Fibroblast of lung (primary cell): ENCODE measurements at places on chromosomes 12 and 14. TPM values are rescaled to one million over a fixed set of nuclear protein-coding genes. Genes with fewer than 3 reads are reported as not detected.

Gene ARHGEF25
- 34.4 and 40.0 TPM in 2 replicates for total RNA-seq

Gene OTOGL
- under 0.01 and 0.17 TPM in 2 replicates for total RNA-seq

Gene FRS2
- total RNA-seq, result 41.3 and 45.9 TPM in 2 replicates

Gene KIF26A
- total RNA-seq, result under 0.01 and 2.0 TPM in 2 replicates

Gene SLC7A8
- 5.1 and 10.2 TPM in 2 replicates for total RNA-seq

Gene TMEM253
- total RNA-seq, result not detected in 2 replicates

Gene CIDEB
- 0.33 and 0.51 TPM in 2 replicates for total RNA-seq

Gene GPR68
- total RNA-seq, result 0.26 and 0.66 TPM in 2 replicates

Gene OSBPL8
- total RNA-seq, result 240 and 294 TPM in 2 replicates

Gene RPL10L
- total RNA-seq, result not detected in 2 replicates

Gene NUAK1
- 4.6 and 5.1 TPM in 2 replicates for total RNA-seq

Gene MYF5
- total RNA-seq, result not detected in 2 replicates

Gene KRT72
- not detected in 2 replicates for total RNA-seq

Gene TMPRSS12
- total RNA-seq, result not detected in 2 replicates

Gene TSPAN9
- 26.7 and 35.2 TPM in 2 replicates for total RNA-seq

Gene PTGER2
- 30.0 and 38.8 TPM in 2 replicates for total RNA-seq

Gene CD27
- total RNA-seq, result 0.17 TPM in 1 of 2 replicates, not detected in the other

Gene SLC11A2
- total RNA-seq, result 57.5 and 75.0 TPM in 2 replicates

Gene TWF1
- total RNA-seq, result 140 and 167 TPM in 2 replicates

Gene ZFYVE26
- 18.7 and 22.9 TPM in 2 replicates for total RNA-seq

Gene MRPL51
- 118 and 142 TPM in 2 replicates for total RNA-seq

Gene SLC6A12
- total RNA-seq, result under 0.01 TPM in 1 of 2 replicates, not detected in the other

Gene PRIM1
- total RNA-seq, result 4.9 and 6.1 TPM in 2 replicates

Gene RTL1
- total RNA-seq, result not detected in 2 replicates

Gene ASCL1
- total RNA-seq, result not detected in 2 replicates

Gene PLEKHH1
- 0.33 and 0.77 TPM in 2 replicates for total RNA-seq

Gene FAR2
- total RNA-seq, result 5.4 and 9.2 TPM in 2 replicates

Gene NPAS3
- total RNA-seq, result 0.26 and 0.50 TPM in 2 replicates

Gene PLEKHD1
- under 0.01 TPM in 2 replicates for total RNA-seq

Gene GAS2L3
- 18.7 and 33.4 TPM in 2 replicates for total RNA-seq

Gene IRF9
- total RNA-seq, result 110 and 142 TPM in 2 replicates

Gene NEUROD4
- not detected in 2 replicates for total RNA-seq

Gene LBHD2
- total RNA-seq, result not detected in 2 replicates

Gene KLRB1
- not detected in 2 replicates for total RNA-seq

Gene CEP83
- total RNA-seq, result 10.0 and 13.5 TPM in 2 replicates

Gene LRP1
- total RNA-seq, result 377 and 464 TPM in 2 replicates

Gene CLEC4A
- total RNA-seq, result 0.26 and 0.33 TPM in 2 replicates

Gene AKAP3
- total RNA-seq, result 1.5 and 2.8 TPM in 2 replicates

Gene PTHLH
- 0.26 and 1.8 TPM in 2 replicates for total RNA-seq

Gene HVCN1
- 5.9 and 7.4 TPM in 2 replicates for total RNA-seq

Gene PIGH
- 12.7 and 20.8 TPM in 2 replicates for total RNA-seq

Gene FZD10
- under 0.01 TPM in 1 of 2 replicates, not detected in the other for total RNA-seq

Gene KCNK13
- not detected in 2 replicates for total RNA-seq

Gene NAB2
- 39.6 and 62.7 TPM in 2 replicates for total RNA-seq

Gene GALNT8
- total RNA-seq, result under 0.01 TPM in 2 replicates

Gene PAPLN
- total RNA-seq, result 6.9 and 9.5 TPM in 2 replicates

Gene OVCH1
- 0.51 and 1.2 TPM in 2 replicates for total RNA-seq

Gene KLRK1
- total RNA-seq, result not detected in 2 replicates
